ENCODE measurements at places on chromosomes 1 and 21.

DNA sequence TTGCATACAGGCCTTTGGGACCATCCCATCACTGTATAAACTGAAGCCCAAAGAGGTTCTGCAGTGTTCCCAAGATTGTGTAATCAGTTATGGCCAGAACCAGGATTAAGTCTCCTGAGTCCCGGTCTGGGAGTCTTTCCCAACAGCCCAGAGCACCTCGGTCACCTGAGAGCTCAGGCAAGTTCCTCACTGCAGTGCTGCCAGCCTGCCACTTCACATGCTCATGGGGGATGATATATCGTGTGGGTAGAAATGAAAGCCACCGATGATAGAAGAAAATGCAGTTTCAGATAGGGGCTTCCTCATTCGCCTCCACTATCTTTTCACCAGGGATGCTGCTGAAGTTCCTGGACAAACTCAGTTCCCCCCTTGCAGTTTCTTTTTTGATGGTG lies 30.4 kb downstream of the FHAD1 start:
- no peak for DNase-seq

DNA sequence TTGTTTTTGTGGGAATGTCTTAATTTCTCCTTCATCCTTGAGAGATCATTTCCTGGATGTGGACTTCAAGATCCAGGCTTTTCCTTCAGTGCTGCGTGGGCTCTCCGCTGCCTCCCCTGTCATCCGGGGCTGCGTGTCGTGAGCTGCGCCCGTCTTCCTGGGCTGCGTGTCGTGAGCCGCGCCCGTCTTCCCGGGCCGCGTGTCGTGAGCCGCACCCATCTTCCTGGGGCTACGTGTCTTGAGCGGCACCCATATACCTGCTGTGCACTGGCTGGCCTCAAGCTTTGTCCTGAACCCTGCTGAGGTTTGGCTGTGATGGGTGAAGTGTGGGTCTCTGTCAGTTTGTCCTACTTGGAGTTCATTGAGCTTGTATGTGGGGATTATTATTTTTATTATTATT lies 55.1 kb downstream of the PCNT start:
- DNase-seq = no peak

- no peak for DNase-seq
Observed at GRCh38 chr21:26443291-26443690, 129.8 kb downstream of the CYYR1 start.

- no peak for DNase-seq
Observed at GRCh38 chr1:202073206-202073605, 49.5 kb upstream of the GPR37L1 start.

DNA sequence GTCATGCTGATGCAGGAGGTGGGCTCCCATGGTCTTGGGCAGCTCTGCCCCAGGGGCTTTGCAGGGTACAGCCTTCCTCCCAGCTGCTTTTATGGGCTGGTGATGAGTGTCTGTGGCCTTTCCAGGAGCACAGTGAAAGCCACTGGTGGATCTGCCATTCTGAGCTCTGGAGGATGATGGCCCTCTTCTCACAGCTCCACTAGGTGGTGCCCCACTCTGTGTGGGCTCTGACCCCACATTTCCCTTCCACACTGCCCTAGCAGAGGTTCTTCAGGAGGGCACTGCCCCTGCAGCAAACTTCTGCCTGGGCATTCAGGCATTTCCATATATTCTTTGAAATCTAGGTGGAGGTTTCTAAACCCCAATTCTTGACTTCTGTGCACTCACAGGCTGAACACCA lies 1188.6 kb downstream of the MRPL39 start:
- DNase-seq = no peak

- DNase-seq = no peak
Observed at GRCh38 chr1:117138561-117138960, 17.0 kb upstream of the TRIM45 start.

Data from testis (tissue), 5 donors.